ENCODE measurements at places on chromosomes 11 and 22.
A peak's percentile ranks its signal among the peaks of the same experiment; 100 is the strongest.

- no peak for DNase-seq
Measured at GRCh38 chr11:126224647-126225294, 13.2 kb downstream of the FAM118B start.

DNA sequence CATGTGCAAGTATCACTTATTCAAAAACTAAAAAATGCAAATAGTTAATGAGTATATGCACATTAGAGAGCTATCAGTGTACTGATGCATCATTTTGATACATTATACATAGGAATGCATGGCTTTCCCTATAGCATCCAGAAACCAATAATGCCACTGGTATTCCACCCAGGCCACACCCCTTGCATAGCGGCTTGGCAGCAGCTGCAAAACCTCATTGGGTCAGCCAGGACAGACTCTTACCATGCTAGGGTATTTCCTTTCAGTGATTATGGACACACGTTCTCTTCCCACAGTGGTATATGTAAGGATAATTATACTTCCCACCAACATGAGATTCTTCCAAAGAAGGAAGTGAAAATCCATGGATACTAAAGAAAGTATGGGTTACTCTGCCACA is 145.9 kb upstream of the PITPNB start:
- DNase-seq = no peak

- DNase-seq = no peak
Measured at GRCh38 chr22:44870021-44870420, 117.6 kb downstream of the ARHGAP8 start.

GRCh38 chr11:77081976-77082836 is 15.4 kb downstream of the CAPN5 start:
- no peak for DNase-seq

GRCh38 chr11:95912902-95913560 is 10.9 kb downstream of the MTMR2 start:
- no peak for DNase-seq

GRCh38 chr11:131079036-131079435 is 162.8 kb upstream of the SNX19 start:
- no peak for DNase-seq

- DNase-seq = no peak
Measured at GRCh38 chr22:23512348-23512705, 67.8 kb downstream of the IGLL1 start.

GRCh38 chr11:34358728-34359547 is 1.1 kb upstream of the ABTB2 start:
- peak; percentile 82 for DNase-seq

DNA sequence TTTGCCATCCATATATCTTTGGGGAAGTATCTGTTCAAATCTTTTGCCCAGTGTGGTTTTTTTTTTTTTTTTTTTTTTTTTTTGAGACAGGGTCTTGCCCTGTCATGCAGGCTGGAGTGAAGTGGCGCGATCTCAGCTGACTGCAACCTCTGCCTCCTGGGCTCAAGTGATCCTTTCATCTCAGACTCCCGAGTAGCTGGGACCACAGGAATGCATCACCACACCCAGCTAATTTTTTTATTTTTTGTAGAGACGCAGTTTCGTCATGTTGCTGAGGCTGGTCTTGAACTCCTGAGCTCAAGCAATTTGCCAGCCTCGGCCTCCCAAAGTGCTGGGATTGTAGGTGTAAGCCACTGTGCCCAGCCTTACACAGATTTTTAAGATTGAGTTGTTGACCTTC is 4.8 kb upstream of the FAM118A start:
- DNase-seq = no peak

GRCh38 chr11:82183346-82183745 is 550.3 kb downstream of the FAM181B start:
- no peak for DNase-seq

- no peak for DNase-seq
Measured at GRCh38 chr11:10298342-10298741, 4.3 kb upstream of the SBF2 start.

- no peak for DNase-seq
Measured at GRCh38 chr11:119359365-119360214, 13.1 kb upstream of the MFRP start.

- no peak for DNase-seq
Measured at GRCh38 chr11:73715541-73715940, 45.3 kb downstream of the RAB6A start.

DNA sequence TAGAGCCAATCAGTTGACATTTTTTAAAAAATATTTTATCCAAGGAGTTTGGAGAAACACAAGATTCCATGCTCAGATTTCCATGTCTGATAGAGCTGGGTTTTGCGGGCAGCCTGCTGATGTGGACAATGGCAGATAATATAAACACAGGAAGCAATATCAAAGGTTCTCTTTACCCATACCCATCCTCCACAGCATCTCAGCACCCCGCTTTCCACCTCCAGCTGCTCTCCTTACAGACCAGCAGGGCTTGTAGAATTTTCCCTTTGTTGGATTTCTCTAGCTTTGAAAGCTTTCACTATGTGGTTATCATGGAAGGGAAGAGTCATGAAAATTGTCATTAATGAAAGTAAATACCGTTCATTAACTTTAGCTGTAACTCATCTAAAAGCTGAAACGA is 746.4 kb downstream of the OPCML start:
- no peak for DNase-seq

DNA sequence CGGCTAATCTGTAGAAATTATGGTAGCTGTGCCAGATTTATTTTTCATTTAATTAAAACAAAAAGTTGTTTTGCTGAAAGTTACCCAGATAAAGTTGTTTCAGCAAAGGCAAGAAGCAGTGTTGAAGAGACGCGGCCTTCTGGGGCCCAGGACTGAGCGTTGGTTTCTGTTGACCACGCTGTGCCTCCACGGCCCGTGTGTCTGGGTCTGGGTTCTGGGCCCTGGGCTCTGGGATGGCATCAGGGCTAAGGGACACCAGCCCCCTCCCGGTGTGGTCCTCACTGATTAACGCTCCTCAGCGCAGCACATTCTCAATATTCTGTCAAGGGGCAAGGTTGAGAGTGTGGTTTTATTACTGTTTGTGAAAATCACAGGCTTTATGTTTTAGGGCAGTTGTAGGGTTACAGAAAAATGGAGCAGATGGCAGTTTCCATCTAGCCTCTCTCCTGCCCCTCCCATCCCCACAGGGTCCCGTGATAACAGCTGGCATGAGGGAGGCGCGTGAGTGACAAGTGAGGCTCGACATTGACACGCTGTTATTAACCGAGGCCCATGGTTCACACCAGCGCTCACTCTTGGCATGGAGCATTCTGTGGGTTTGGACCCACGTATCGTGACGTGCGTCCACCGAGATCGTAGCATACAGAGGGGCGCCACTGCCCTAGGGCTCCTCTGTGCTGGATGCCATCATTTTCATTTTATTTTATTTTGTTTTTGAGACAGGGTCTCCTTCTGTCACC is 1231.4 kb downstream of the BRD1 start:
- DNase-seq = no peak

DNA sequence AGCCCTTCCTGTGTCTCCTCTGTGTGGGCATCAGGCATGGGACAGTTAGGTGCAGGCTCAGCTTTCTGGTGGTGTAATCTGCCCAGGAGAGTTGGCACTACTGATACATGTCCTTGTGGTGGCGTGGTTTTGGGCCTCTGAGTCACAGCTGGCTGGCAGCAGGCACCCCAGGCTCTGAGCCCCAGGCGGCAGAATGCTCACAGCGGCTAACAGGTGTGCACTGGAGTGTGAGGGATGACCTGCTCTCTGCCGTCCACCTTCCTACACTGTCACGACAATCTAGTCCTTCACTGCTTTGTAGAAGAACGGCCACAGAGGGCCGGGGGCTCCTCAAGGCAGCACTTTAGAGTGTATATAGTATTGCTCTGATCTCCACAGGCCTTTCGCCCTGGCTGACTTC is 100.3 kb upstream of the PITPNB start:
- no peak for DNase-seq

GRCh38 chr11:128157423-128158298 is 429.7 kb downstream of the ETS1 start:
- DNase-seq = peak; percentile 61

- no peak for DNase-seq
Measured at GRCh38 chr11:69204246-69204940, 48.7 kb downstream of the SMIM38 start.

- no peak for DNase-seq
Measured at GRCh38 chr11:19511413-19512183, 201.0 kb upstream of the NAV2 start.

- DNase-seq = peak; percentile 27
Measured at GRCh38 chr11:74321487-74322188, 10.2 kb upstream of the P4HA3 start.

DNA sequence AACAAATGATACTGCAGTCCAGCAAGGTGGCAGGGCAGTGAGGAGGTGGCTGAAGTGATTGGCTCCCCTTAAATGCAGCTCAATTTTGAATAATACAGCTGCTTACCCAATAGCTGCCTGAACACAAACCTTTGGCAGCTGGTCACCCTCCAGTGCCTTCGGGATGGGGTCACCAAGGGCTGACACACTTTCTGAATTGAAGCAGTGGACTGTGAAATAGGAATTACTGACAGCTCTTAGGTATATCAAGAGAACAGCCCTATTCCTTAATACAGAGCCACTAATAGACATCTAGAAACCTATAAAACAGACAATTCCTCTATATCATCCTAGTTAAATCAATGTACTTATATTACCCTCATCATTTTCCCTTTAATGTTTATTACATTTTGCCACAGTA is 474.2 kb upstream of the KIRREL3 start:
- no peak for DNase-seq

DNA sequence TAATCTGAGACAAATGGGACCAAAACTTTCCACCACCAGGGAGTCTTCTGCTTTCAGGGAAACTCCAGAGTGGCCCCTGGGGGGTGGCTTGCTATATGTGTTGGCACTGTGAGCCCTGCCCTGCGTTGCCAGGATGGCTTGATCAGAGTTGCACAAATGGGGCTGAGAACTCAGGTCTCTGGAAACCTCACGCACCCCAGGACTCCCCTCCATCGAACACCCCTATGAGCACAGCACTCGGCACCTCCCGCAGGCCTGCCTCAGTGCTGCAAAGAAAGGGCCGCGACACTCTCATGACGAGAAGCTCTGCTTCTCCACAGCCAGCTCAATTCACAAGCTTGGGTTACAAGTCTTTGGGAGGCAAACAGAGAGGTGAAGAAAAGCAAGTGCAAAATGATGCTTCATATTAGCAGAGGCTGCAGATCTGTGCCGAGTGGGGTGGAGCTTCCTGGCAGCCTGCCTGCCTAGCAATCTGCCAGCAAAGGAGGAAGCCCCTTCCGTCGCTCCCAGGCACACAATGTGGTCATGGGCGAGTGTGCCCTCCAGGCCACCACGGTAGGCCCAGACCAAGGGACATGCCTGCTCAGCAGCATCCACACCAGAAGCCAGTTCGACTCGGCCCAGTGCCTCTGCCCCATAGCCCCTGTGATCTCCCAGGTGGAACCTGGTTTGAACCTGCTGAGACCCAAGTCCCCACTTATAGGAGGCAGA is 55.7 kb downstream of the MYH9 start:
- DNase-seq = peak; percentile 72

DNA sequence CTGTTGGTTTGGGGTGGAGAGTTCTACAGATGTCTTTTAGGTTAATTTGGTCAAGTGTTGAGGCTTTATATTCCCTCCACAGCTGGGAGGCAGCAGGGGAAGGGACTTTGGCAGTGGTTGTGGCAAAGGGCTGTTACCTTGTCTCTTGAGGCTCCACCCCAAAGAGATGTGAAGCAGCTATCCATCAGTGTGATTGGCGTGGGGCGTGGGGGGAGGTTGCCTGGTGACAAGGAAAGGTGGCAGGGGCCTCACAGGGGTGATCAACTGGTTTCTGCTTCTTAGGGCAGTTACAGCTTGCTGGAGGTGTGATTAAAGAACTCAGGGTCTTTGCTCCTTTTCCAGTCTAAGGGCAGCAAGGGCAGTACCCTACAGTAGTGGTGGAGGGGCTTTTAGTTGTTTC is 59.3 kb downstream of the FANCF start:
- no peak for DNase-seq

DNA sequence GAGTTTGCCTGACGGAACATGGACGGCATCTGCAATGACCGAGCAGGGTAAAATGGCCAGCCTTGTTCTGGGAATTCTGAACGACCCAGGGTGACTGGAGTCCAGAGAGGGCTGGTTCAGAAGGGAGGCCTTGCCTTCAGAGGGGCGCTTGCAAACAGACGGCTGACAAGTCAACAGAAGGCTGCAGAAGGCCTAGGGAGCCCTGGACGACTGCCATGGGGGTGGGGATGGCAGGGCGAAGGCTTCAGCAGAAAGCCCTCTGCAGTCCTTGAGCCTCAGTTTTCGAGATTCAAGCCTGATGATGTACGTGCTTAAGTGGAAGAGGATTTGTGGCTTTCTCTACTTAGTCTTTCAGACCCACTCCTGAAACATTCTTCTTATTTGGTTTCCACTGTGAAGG is 117.1 kb upstream of the TBCEL start:
- no peak for DNase-seq

DNA sequence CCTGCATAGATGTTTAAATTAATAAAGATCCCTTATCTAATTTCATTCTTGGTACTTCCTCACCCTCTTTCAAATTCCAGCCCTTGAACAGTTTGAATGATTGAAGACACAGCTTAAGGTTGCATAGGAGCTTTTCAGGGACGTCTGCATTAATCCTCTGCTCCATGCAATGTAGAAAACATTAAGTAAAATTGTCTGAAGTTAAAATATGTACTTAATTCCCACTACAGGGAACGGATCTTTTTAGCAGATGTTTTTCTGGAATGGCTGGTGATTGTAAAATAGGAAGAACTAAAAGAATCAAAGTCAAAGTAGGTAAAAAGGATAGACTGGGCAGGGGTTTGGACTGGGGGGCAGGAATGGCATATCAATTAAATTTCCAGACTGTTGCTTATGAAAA is 58.9 kb downstream of the ABTB2 start:
- no peak for DNase-seq

DNA sequence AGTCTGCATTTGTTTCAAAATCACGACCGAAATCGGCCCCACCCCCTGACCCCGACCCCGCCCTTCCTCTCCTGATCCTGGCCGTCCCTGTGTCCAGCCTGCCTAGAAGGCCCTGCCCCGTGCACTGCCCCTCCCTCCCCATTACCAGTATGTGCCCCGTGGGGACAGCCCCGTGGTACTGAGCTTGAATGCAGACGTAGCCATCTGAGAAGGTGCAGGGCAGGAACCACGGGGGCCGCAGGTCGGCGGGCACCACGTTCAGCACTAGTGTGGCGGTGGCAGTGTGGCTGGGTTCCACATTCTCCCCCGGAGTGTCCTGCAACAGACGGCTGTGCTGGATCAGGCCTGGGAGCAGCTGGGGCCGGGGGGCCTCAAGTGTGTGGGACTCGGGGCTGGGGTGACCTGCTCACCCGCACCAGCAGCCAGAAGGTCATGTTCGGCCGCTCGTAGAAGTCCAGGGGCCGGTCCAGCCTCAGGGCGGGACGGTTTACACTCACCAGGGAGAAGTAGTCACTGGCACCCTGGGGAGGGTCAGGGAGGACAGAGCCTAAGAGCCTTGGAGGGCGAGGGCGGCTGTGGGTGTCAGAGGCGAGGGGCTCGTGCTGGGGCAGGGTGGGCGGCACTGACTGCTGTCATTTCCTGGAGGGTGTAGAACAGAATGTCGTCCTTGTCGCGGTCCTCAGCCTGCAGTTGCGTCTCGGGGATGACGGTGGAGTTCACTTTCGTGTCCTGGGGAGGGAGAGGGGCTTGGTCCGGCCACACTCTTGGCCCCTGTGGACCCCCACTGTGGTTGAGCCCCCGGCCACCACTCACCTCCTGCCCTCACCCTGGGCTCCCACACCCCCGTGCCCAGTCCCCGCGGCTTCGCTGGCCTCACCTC is 3.6 kb downstream of the CDHR5 start:
- DNase-seq = no peak

- no peak for DNase-seq
Measured at GRCh38 chr22:44026066-44026629, 2.0 kb downstream of the PARVB start.

GRCh38 chr22:31271485-31271884 is 20.8 kb downstream of the PIK3IP1 start:
- no peak for DNase-seq
